Glutamatergic neuron (in vitro differentiated cells): ENCODE measurements at places on chromosomes 7 and 10. TPM values are rescaled to one million over a fixed set of nuclear protein-coding genes. Genes with fewer than 3 reads are reported as not detected.

Gene TMEM270
- total RNA-seq, result not detected

Gene RAMP3
- not detected for total RNA-seq

Gene UNC5B
- total RNA-seq, result 22.6 TPM

Gene CDH23
- 2.0 TPM for total RNA-seq

Gene NPC1L1
- total RNA-seq, result not detected

Gene C10orf120
- total RNA-seq, result not detected

Gene DMBT1
- 0.17 TPM for total RNA-seq

Gene KCNIP2
- total RNA-seq, result 30.0 TPM
